Smooth muscle cell of the pulmonary artery (primary cell): ENCODE measurements at places on chromosomes 7 and 10. TPM values are rescaled to one million over a fixed set of nuclear protein-coding genes. Genes with fewer than 3 reads are reported as not detected.

Gene HBP1
- 64.5 and 118 TPM in 2 replicates for total RNA-seq

Gene TEX47
- total RNA-seq, result not detected in 2 replicates

Gene IDE
- 27.0 and 35.3 TPM in 2 replicates for total RNA-seq

Gene GPR26
- total RNA-seq, result not detected in 2 replicates

Gene LIPM
- 0.10 and 0.13 TPM in 2 replicates for total RNA-seq

Gene TMEM176A
- not detected in 2 replicates for total RNA-seq

Gene TFR2
- total RNA-seq, result 1.9 and 2.2 TPM in 2 replicates

Gene FOXP2
- total RNA-seq, result 0.26 and 0.46 TPM in 2 replicates

Gene EIF5AL1
- 0.13 and 0.26 TPM in 2 replicates for total RNA-seq

Gene FAM180A
- total RNA-seq, result 51.3 and 119 TPM in 2 replicates

Gene NANOS1
- 0.99 and 1.5 TPM in 2 replicates for total RNA-seq

Gene ATP6V0A4
- 0.10 TPM in 1 of 2 replicates, not detected in the other for total RNA-seq

Gene IKZF1
- not detected in 2 replicates for total RNA-seq

Gene MSS51
- 2.1 and 2.2 TPM in 2 replicates for total RNA-seq

Gene CAV1
- total RNA-seq, result 405 and 784 TPM in 2 replicates

Gene SHH
- total RNA-seq, result not detected in 2 replicates

Gene BLNK
- total RNA-seq, result 0.07 TPM in 1 of 2 replicates, not detected in the other

Gene IFIT2
- total RNA-seq, result 3.9 and 9.5 TPM in 2 replicates

Gene KNDC1
- 0.65 and 0.86 TPM in 2 replicates for total RNA-seq

Gene NPFFR1
- not detected in 2 replicates for total RNA-seq

Gene MLXIPL
- 0.03 and 0.39 TPM in 2 replicates for total RNA-seq

Gene ZNF282
- 26.1 and 31.5 TPM in 2 replicates for total RNA-seq

Gene NUP42
- total RNA-seq, result 25.5 and 28.7 TPM in 2 replicates

Gene MYH16
- not detected in 2 replicates for total RNA-seq

Gene TMEM184A
- 0.03 and 0.13 TPM in 2 replicates for total RNA-seq

Gene CPED1
- total RNA-seq, result 52.0 and 64.8 TPM in 2 replicates

Gene AKR1D1
- total RNA-seq, result 0.07 TPM in 1 of 2 replicates, not detected in the other

Gene PRXL2A
- total RNA-seq, result 5.4 and 8.9 TPM in 2 replicates

Gene ATG9B
- 0.98 and 1.2 TPM in 2 replicates for total RNA-seq

Gene TAS2R41
- total RNA-seq, result not detected in 2 replicates

Gene COL28A1
- total RNA-seq, result 0.07 and 0.17 TPM in 2 replicates

Gene LOXL4
- total RNA-seq, result 28.7 and 138 TPM in 2 replicates

Gene CYP2E1
- total RNA-seq, result 0.20 and 0.86 TPM in 2 replicates

Gene EMX2
- total RNA-seq, result 0.65 TPM in 1 of 2 replicates, not detected in the other

Gene PTER
- 4.3 and 9.9 TPM in 2 replicates for total RNA-seq

Gene CNTNAP2
- under 0.01 TPM in 1 of 2 replicates, not detected in the other for total RNA-seq

Gene SYCE1
- total RNA-seq, result 0.07 TPM in 1 of 2 replicates, not detected in the other

Gene GPR37
- 1.5 and 2.7 TPM in 2 replicates for total RNA-seq

Gene HPSE2
- total RNA-seq, result not detected in 2 replicates

Gene PNLIP
- total RNA-seq, result not detected in 2 replicates

Gene AGAP4
- total RNA-seq, result 3.2 and 6.2 TPM in 2 replicates

Gene CXCL12
- 101 and 348 TPM in 2 replicates for total RNA-seq

Gene GTF2I
- 139 and 214 TPM in 2 replicates for total RNA-seq

Gene MYL10
- total RNA-seq, result not detected in 2 replicates

Gene SPDYE9
- total RNA-seq, result not detected in 2 replicates
